ENCODE measurements at places on chromosomes 11 and 22.

- DNase-seq, result no peak
These were observed 1.2 kb downstream of the DNAJC4 start for GRCh38 chr11:64231546-64231945.

DNA sequence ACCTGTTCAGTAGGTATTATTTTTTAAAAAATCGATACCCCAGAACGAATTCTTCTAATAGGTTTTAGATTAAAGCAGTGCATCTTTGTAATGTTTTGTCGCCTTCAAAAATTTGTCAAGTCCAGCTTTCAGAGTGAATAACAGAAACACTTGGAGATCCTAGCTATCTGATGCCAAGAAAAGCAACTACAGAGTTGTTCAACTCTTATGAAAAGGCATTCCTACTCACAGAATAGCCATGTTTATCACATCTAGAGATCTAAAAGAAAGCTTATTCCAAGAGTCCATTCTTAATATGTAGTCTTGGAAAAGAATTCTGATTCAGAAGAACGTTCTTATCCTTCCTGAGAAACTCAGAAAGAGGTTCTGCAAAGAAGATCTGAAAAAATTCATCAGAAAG, 268.5 kb downstream of the TTC28 start:
- DNase-seq, result no peak

DNA sequence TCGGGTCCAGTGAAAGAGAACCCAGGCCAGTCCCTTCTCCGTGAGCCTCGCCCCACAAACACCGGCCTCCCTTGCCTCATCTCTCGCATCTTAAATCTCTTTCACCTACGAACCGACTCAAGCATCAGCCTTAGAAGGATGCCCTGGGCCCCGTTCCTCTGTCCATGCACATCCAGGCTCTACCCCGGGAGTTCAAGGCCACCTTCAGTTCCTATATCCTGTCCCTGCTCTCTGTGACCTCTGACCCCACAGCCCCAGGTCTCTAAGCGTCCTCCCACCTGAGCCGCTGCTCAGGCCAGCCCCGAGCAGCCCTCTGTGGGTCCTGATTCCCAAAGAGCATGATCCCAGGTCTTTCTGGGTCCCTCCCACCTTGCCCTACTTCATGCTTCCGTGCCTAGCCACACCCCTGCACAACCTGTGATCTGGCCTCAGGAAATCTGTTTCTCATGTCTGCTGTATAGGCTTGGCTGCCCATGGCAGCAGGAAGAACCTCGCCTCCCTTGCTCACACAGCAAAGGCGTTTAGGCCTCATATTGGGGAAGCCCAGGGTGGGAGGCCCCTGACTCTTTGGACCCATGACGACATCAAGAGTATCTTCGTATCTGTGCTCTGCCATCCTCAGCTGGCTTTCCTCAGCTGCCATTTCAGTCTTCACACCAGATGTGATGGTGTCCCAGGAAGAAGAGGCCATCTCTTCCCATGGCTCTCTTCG, 77.5 kb upstream of the SEPTIN5 start:
- no peak for DNase-seq

DNA sequence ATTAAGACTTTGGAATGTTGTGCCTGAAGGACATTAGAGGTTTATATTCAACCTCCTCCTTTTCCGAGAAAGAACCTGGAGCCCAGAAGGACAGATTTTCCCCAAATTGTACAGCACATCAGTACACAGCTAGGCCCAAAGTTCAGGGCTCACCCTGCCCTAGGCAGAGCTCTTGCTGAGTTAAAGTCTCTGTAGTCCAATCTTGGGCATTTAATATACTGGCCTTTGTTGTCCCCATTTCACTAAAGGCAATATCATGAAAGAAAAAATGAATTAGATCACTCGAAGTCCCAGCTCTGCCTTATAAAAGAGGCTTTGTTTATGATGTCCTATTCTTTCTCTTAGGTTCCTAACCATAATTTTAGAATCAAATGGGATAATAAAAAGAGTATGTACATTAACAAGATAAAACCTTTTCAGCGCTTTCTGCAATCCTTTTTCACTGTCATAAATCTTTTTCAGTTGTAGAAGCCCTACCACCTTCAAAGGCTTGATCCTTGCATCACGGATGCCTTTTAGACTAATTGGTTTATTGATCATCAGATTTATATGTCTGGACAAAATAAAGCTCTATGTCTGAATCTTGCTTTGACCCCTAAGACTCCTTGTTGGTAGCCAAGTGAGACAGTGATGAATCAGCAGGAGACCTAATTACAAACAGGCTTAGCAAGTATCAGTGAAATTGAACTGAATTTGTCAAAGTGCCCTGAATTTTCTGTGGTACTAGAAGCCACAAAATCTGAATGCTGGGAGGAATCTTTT, 39.8 kb downstream of the RELT start:
- no peak for DNase-seq

DNA sequence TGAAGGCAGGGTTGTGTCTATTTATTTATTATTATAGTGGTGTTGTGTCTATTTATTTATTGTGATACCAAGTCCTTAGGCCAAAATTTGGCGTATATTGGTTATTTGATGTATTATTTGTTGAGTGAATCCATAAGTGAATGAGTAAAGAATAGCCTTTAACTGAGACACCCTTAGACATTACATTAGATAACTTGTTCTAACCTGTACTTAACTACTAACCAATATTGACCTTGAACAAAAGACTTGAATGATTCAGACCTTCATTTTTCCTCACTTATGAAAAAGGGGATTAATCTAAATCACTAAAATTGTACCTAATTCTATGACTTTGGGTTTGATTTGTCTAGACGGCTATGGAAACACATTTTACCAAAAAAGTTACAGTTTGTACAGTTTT, 370.5 kb downstream of the JRKL start:
- DNase-seq, result no peak

Data from renal pelvis (tissue), 12 donors.